RKO (cell line): ENCODE measurements at places on chromosomes 1 and 21.

DNA sequence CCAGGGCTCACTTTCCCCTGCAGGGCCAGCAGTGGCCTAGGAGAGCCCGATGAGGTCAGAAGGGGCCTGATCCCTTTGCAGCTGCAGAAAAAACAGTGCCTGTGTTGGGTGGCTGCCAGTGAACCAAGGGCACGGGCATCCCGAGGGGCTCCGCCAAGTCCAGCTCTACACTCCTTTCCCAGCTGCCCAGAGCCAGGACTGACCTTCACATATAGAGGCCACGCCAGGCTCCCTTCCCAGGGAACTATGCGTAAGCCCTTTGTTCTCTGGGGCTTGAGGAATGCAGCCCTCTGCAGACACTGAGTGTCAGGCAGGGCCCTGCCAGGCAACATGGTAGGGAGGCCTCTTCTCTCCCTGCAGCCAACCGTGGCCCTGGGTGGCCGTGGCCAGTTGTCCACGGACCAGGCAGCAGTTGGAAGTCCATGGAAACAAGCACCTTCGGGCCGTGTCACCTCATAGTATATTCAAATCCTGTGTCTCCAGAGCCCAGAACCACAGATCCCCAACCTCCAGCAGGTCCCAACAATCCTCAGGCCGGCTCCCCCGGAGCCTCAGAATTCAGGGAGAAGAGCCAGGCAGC is 194.0 kb downstream of the NPHP4 start:
- DNase-seq, result no peak

- DNase-seq, result no peak
Measured at GRCh38 chr1:234537236-234537635, 58.3 kb upstream of the TARBP1 start.

DNA sequence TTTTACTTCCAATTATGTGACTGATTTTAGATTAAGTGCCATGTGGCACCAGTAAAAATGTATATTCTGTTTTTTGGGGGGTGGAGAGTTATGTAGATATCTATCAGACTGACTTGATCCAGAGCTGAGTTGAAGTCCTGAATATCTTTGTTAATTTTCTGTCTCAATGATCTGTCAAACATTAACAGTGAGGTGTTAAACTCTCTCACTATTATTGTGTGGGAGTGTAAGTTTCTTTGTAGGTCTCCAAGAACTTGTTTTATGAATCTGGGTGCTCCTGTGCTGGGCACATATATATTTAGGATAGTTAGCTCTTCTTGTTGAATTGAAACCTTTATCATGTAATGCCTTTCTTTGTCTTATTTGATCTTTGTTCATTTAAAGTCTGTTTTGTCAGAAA is 276.5 kb upstream of the USP25 start:
- DNase-seq, result no peak

GRCh38 chr1:206583707-206584648 is 28.3 kb downstream of the EIF2D start:
- DNase-seq, result peak; percentile 50

- peak; percentile 91 for DNase-seq
Measured at GRCh38 chr1:45892068-45892785, 88.8 kb downstream of the MAST2 start.

DNA sequence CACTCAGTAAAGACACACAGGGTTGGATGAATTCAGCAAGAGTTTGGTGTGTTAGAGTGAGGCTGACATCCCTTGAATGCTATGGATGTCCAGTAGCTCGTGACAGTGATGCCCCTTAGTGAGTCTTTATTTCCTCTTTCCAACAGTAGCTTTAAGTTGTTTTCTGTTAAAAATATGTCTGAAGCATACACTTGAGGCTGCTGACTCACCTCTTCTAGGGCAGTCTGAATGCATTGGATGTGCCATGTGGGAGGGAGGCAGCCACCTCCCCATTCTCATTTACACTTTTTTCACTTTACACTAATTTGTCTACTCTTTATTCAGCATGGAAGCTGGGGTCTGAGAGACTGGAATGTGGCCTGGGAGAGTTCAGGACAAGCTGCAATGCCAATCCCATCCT is 17.6 kb downstream of the NOS1AP start:
- DNase-seq, result no peak

DNA sequence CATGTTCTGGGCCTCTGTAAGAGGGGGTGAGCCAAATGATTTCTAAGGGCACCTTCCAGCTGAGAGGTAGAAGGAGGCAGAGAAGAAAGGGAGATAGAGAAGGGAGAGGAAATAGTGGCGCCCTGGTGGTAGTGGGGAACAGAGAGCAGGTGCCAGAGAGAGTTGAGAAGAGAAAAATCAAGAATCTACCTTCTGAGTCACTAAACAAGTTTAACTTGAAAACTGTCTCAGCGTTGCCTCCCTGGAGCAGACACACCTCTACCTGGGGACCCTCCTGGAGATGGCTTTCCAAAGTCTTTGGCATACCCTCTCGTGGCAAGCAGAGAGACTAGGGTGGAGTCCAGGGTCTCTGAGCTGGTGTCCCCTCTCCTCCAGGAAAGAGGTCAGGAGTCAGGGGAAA is 1.1 kb upstream of the SLC45A3 start:
- no peak for DNase-seq

DNA sequence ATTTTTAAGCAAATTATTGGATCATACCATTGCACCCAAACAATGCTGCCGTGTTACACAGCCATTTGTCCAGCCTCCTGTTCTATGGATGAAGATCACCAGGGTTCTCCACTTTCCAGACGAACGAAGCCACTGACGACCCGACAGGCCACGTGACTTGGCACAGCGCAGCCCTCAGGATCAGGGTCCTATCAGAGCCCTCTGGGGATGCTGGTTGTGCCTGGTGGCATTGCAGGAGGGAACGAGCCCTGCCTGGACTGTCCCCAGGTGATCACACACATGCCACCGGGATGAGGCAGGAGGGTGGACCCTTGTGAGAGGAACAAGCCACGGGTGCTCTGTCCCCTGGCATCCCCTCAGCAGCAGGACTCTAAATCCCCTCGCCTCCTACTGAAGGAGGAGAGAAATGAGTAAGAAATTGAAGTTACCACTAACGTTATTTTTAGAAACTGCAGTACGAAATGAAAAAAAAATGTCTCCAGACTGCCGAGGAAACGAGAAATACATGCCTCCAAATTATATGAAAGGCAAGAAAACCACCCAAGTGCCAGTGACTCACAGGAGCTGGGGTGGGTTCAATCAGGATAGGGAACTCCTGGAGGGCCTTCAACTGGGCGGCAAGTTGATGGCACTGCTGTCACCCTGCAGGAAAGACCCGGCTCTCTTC is 58.7 kb upstream of the PDE9A start:
- no peak for DNase-seq

- no peak for DNase-seq
Measured at GRCh38 chr1:181664543-181664942, 181.2 kb downstream of the CACNA1E start.

- DNase-seq, result no peak
Measured at GRCh38 chr1:234884006-234884405, 244.6 kb downstream of the TOMM20 start.

DNA sequence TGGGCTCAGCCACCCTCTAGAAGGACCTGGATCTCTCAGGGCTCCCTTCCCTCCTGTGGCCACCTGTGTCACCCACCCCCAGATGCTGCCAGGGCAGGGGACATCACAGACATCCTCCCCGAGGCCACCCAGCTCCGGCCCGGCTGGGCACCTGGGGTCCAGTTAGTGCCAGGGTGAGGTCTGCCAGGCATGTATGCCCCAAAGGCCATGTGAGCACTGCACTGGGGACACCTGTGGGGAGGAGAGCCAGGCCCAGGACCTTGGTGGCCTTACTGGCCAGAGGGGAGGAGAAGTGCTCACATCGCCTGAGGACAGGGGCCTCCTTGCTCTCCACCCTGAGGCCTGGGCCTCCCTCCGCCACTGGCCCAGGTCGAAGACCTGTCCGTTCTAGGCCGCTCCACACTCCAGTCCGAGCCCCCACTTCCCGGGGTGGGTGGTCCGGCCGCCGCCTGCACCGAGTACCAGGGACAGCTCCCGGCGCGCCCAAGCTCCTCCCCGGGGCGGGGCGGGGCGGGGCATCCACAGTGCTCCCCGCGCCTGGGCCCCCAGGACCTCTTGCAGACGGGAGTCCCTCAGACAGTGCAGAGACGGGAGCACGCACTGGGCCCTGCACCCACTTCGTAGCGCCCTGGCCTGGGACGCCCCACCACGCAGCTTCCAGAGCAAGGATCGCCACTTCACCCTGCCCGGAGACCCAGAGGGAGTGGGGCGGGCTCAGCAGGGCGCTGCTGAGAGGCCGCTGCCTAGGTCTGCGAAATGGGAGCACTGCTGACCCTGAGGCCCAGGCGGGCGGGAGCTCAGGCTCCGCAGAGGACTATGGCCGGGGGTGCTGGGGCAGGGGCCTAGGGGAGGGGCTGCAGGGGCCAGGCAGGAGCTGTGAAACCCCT is 34.3 kb upstream of the CCDC27 start:
- DNase-seq, result no peak

DNA sequence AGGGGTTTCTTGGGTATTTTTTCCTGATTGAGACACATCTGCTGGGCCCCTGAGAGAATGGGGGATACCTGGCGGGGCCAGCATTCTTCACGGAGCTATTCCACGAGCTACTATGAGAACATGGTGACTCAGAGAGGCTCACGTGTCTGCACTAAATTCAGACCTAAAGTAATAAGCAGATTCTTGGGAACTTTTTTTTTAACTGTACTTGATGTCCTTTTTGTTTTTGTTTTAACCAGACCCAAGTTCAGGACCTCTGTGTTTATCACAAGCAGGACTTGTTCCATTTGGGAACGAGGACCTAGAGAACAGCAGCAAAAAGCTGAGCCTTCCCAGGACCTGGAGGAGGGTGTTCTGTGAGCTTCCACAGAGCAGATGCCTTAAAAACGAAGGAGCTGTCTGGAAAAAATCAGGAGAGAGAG is 44.0 kb downstream of the EVA1C start:
- DNase-seq, result no peak

GRCh38 chr1:65069011-65069565 is 78.9 kb upstream of the AK4 start:
- no peak for DNase-seq

GRCh38 chr1:154992721-154993571 is 440 bp upstream of the LENEP start:
- peak; percentile 44 for DNase-seq

GRCh38 chr1:109190189-109190588 is 23.5 kb upstream of the SARS1 start:
- DNase-seq, result no peak

DNA sequence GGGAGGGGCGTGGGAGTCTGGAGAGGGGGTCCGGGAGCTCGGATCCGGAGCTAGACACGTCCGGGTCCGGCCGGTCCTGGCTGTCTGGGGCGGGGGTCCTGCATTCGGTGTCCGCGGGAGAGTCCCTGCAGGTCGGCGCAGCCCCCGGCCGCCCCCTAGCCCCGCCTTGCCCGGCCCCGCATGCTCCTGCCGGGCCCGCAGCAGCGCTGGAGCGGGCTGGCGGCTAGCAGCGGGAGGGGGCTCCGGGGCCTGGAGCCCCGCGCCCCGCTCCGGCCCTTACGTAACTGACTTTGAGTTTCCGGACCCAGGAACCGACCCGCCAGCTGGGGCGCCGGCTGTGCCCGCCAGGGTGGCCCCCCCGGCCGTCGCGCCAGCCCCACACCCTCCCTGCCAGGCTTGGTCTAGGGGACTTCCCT is 26.9 kb upstream of the EPB41 start:
- DNase-seq, result no peak

DNA sequence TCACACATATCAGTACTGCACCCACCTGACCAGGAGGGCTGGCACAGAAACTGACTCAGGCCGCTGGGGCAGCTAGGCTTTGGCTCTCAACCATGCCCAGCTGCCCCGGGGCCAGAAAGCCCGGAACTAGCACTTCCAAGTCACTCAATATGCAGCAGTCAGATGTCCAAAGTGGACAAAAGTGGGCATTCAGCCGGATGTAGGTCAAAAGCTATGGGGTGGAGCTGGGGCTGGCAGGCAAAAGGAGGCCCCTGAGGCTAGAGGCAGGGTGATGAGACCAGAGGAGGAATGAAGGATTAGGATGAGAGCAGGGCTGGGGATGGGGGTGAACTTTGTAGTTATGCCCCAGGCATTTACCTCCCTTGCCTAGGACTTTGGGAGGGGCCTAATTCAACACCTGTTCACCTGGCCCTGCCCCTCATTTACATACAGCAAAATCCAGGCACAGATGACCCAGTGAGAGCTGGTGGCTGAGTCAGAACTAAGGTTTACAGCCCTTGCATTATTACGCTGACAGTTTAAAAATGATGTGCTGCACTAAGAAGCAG is 30.7 kb upstream of the EDN2 start:
- DNase-seq, result no peak

DNA sequence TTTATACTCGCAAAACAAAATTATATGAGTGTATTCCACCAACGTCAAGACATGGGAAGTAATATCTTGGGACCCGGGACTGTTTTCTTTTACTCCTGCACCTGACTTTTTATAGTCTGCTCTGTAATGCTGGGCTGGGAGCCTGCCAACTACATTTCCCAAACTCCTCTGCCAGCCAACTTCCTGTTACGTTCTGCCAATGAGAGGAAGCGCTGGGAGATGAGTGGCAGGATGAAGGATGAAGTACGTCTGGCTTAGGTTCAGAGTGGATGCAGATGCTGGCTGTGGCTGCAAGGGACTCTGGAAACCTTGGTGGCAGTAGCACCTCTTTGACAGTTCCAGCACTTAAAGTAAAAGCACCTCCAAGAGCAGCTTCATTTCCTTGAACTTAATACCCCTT is 59.6 kb downstream of the USP24 start:
- peak; percentile 38 for DNase-seq

GRCh38 chr1:32972814-32973428 is 8.3 kb upstream of the RNF19B start:
- no peak for DNase-seq

DNA sequence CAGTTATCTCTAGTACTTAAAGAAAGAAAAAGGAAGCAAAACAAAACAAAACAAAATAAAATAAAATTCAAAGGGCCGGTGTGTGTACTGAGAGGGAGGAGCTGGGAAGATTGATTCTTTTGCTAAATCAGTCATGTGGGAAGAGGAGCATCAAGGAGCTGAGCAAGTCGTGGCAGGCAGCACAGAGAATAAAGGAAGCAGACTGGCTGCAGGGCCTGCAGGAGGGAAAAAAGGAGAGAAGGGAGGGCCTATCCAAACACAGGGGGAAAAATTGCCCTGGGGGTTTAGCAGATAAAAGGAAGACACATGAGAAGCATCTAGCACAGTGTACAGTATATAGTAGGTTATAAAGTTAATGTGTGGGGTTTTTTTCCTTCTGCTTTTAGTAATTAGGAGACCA is 27.6 kb downstream of the AGO4 start:
- DNase-seq, result no peak

GRCh38 chr1:210248341-210248740 is 15.7 kb downstream of the SERTAD4 start:
- DNase-seq, result no peak

- no peak for DNase-seq
Measured at GRCh38 chr1:78833491-78833890, 173.0 kb downstream of the ADGRL4 start.

GRCh38 chr1:1349256-1350012 is at the start of gene DVL1:
DVL1 (minus strand) TSS chr1:1349418; CDS start chr1:1349065, 353 bp downstream.
- DNase-seq, result peak; percentile 64

DNA sequence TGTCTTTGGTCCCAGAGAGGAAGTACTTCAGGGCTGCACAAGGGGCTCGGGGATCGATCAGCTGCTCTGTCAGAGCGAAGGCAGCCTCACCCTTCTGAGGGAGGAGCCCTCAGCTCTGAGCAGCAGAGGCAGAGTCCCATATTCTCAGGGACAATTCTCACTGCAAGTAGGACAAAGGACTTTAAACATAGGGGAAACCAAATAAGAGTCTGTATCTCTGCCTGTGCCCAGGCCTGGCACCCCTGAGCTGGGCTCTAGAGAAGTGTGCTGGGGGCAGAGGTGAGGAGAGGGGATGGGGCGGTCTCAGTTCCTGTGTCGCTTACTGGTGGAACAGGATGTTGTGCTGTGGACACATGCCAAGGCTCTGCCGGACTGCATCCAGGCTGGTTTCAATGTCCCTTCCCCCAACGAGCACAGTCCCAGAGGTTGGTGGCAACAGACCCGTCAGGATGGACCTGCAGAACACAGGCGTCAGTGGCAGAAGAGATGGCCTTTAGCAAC is 76.6 kb downstream of the ABCA4 start:
- no peak for DNase-seq
